Fibroblast of skin of abdomen (primary cell): ENCODE measurements at places on chromosomes 5 and 9.

DNA sequence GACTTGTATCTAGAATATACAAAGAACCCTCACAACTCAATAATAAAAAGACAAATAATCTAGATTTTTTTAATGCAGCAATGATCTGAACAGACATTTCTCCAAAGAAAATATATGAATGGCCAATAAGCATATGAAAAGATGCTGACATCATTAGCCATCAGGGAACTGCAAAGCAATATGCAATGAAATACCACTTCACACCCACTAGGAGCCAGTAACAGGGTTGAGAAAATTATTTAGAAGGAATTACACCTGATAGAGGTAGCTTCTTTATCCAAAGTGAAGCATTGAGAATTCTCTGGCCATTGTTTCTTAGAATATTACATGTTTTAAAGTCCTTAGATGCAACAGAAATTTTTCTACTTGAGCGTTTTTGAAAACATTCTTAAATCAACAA, 316.9 kb downstream of the KCNN2 start:
- DNase-seq: no peak

GRCh38 chr5:93462916-93463315, 118.1 kb downstream of the NR2F1-AS1 start:
- no peak for DNase-seq

DNA sequence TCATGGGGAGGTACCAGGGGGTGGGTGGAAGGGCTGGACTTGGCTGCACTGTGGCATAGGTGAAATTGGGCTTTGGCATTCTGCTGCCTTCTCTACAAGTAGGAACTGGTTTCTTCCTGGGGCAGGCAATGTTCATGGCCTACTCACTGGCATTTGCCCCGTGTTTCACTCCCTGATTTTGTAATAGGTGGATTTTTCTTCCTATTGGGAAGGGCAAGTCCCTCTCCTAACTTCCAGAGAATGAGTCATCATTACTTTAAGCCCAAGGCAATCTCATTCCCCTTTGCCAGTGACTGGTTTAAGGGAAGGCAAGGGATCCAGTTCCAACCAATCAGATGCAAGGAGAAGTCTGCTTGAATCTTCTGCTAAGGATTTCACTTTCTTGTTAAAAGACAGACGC, 67.9 kb upstream of the ANKRD55 start:
- DNase-seq: peak; percentile 14

DNA sequence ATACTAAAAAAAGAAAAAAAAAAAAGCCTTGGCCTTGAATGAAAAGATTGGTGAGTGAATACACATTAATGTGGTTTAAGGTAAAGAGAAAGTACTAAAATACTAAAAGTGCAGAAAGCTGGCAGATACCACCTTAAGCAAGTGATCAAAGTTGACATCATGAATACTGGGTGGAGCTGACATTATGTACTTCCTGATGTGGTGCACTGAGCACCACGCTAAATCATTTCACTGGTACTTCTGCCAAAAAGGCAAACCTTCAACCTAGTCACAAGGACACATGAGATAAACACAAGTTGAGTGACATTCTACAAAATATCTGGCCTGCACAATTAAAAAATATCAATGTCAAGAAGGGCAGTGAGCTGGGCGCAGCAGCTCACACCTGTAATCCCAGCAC, 33.8 kb upstream of the PANK3 start:
- no peak for DNase-seq

DNA sequence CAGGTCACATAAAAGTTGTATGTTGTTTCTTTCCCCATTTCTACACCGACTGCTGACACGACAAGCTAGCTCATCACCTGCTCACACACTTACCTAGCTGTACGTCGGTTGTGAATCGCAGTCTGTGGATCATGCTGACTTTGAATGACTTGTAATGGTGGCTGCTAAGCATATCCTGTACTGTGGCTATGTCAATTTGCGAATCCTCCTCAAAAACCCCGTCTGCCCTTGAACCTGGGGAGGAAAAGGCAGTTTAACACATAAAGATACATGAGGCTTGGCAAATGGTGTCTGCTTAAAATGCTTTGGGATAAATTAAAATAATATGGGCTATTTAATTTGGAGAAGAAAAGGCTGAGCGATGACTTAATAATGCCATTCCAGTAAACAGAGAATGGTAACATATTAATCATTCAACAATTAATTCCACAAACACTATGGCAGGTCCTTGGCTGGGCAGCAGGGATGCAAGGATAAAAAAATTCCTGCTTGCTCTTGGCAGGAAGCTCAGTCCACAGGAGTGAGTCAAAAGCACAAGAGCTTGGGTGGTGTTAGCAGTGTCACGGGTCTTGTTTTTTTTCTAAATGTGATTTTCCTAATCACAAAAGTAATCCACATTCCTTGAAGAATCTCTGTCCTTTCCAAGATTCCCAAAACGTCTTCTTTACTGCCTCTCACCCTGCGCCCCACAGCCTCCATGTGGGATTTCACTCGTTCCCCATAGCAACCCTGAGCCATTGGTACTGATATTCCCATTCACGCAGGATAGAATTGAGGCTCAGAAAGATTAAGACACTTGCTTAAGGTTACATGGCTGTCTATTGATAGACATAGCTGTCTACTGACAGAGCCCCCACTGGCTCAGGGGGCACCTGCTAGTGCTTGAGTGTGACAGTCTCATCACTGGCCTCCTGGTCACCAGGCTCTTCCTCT, 222.4 kb downstream of the MAPKAP1 start:
- peak; percentile 87 for DNase-seq

DNA sequence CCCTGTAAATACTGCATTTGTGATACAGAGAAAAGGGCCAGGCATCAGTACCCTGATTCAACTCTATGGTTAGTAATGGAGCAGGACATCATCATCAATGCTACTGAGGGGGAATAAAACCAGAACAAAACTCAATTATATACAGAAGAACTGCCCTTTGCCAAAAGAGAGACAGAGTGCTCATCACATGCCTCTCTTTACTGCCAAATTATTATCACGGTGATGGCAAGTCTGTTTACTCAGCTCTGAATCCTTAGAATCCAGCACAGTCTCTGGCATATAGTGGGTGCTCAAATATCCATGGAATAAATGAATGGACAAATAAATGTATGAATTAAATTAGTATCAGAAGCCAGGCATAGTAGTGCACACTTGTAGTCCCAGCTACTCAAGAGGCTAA, 130.2 kb downstream of the TTC39B start:
- no peak for DNase-seq

- no peak for DNase-seq
Observed at GRCh38 chr5:172745406-172745805, 25.6 kb downstream of the DUSP1 start.

DNA sequence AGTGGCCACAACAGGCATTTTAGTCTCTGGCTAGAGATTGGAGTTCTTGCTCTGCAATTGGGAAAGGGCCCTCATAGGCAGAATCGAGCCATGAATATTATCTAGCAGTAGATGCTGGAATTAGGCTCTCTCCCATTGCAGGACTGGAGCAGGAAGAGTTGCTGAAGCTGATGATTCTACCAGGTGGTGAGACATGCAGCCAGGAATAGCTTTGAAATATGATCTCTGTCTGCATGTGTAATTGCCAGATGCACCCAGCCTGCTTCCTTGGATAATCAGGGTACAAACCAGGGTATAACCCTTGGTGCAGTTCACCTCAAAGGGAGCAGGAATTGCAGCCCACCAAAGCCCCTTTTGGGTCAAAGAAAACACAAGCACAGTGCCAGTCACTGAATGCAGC, 211.4 kb upstream of the FTMT start:
- DNase-seq: no peak

GRCh38 chr5:26034813-26035212, 1003.6 kb downstream of the CDH9 start:
- no peak for DNase-seq

GRCh38 chr9:70566751-70567150, 152.3 kb upstream of the KLF9 start:
- DNase-seq: no peak

GRCh38 chr5:52024359-52024758, 641.1 kb downstream of the ISL1 start:
- DNase-seq: no peak

DNA sequence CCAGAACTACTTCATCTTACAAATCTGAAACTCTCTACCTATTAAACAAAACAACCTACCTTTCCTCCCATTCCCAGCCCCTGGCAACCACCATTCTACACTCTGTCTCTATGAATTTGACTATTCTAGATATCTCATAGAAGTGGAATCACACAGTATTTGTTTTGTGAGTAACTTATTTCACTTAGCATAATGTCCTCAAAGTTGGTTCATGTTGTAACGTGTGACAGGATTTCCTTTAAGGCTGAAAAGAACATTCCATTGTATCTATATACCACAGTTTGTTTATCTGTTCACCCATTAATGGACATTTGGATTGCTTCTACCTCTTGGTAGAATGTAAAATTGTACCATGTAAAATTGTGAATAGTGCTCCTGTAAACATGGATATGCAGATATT, 70.1 kb upstream of the NXNL2 start:
- no peak for DNase-seq

GRCh38 chr5:111439473-111440075, 72.8 kb downstream of the STARD4 start:
- peak; percentile 75 for DNase-seq

- no peak for DNase-seq
Observed at GRCh38 chr5:178221853-178222252, 10.7 kb downstream of the PHYKPL start.

- peak; percentile 43 for DNase-seq
Observed at GRCh38 chr9:3868012-3868411, 342.2 kb upstream of the RFX3 start.

DNA sequence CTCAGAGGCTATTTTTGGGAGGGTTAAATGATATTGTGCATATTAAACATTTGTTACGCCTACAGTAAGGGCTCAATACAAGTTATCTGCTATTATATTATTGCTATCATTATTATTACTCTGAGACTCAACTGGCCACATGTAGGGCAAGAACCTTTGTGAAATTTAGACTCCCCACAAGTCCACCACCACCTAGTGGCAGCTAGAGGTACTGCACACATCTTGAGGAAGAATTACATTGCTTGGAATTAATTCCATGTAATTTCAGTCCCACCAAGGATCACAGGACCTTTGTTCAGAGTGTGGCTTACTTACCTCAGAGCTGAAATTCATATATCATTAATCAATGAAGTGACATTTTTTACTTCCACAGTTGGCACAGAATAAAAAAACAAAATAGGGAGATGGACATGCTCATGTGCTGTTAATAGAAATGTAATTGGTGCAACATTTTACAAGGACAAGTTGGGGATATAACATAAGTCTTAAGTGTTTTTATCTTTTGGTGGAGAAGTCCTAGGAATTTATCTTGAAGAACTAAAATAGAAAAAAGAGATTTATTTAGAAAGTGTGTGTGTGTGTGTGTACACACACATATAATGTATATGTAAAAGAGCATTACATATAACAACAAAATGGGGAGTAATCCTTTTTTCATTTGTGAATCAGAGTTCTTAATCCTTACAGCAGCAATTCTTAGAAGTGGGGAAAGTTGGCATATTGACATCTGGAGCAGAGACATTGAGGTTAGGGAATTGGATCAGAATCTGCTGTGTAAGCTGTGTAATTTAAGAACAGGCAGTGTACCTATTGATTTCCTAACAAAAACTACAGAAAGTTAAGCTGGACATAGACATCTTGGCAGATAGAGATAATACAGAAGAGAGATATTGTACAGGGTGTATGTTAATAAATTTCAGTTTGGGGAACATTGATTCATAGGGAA, 11.2 kb downstream of the MSANTD3 start:
- peak; percentile 73 for DNase-seq

GRCh38 chr9:115999498-115999897, 154.1 kb upstream of the PAPPA start:
- DNase-seq: peak; percentile 65

GRCh38 chr9:125540497-125540896, 166.5 kb downstream of the MAPKAP1 start:
- DNase-seq: no peak
